Aorta (tissue), 5 donors: ENCODE measurements at places on chromosomes 7 and 10.

- H3K27ac ChIP-seq, result no peak overlapping the region
- peak; percentile 60 for DNase-seq
- H3K4me3 ChIP-seq, result no peak overlapping the region
- no peaks in the 10 kb centered on the region for H3K36me3 ChIP-seq
- no peaks in the 10 kb centered on the region for H3K4me1 ChIP-seq
Observed at GRCh38 chr10:43292755-43293676, 26.2 kb upstream of the RASGEF1A start.

DNA sequence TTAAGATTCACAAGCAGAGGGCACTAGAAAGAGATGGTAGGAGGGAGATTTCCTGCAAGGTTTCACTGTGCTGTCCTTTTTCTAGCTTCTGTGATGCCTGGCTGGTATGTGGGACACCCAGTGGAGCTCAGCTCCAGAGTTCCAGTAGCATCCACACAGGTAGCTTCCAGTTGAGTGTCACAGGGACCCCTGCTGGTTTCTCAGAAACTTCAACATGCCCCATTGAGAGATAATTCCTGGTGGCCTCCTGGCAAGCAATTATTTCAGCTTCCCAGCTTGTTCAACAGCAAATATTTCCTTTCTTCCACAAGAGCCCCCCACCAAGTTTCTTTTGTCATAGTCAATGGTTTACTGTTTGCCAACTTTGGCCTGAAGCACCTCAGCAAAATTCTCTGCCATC lies 858.7 kb downstream of the REEP3 start:
- H3K4me1 ChIP-seq, result no peaks in the 10 kb centered on the region
- H3K27me3 ChIP-seq, result no peaks in the 10 kb centered on the region
- DNase-seq, result no peak

GRCh38 chr7:100483722-100484672 lies at the start of gene NYAP1:
TSS of gene NYAP1 (plus strand) at chr7:100483927. CDS start at chr7:100485312, 1,385 bp downstream.
- peak within 1 kb of the TSS; percentile 73 for H3K4me3 ChIP-seq
- no peak within 1 kb of the TSS for H3K27ac ChIP-seq
- no peaks in the 10 kb centered on the region for H3K4me1 ChIP-seq
- no peaks in the 10 kb centered on the region for H3K27me3 ChIP-seq
- no peaks in the 10 kb centered on the region for H3K36me3 ChIP-seq
- peak; percentile 82 for DNase-seq

GRCh38 chr10:116316503-116316902 lies 7.7 kb upstream of the CCDC172 start:
- H3K4me3 ChIP-seq, result no peak overlapping the region
- H3K4me1 ChIP-seq, result no peaks in the 10 kb centered on the region
- H3K27me3 ChIP-seq, result no peaks in the 10 kb centered on the region

DNA sequence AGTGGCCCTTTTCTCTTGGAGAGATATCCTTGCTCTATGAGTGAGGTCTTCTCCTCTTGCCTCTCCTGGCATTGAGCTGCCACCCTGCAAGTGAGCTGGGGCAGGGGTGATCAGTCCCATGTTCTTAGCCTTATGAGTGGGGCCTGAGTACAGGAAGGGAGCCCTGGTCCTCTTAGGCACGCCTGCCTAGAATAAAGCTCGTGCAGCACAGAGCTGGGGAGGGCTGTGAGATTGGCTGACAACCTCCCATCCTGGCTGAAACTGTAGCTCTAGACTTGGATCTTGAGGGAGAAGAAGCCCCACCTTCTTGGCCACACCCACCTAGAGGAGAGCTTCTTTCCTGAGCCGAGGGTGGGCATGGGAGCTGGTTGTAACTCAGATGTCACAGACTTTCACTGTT lies 305.0 kb upstream of the ZNF32 start:
- H3K27ac ChIP-seq, result no peak overlapping the region
- H3K4me3 ChIP-seq, result no peak overlapping the region
- no peaks in the 10 kb centered on the region for H3K27me3 ChIP-seq
- H3K36me3 ChIP-seq, result no peaks in the 10 kb centered on the region

DNA sequence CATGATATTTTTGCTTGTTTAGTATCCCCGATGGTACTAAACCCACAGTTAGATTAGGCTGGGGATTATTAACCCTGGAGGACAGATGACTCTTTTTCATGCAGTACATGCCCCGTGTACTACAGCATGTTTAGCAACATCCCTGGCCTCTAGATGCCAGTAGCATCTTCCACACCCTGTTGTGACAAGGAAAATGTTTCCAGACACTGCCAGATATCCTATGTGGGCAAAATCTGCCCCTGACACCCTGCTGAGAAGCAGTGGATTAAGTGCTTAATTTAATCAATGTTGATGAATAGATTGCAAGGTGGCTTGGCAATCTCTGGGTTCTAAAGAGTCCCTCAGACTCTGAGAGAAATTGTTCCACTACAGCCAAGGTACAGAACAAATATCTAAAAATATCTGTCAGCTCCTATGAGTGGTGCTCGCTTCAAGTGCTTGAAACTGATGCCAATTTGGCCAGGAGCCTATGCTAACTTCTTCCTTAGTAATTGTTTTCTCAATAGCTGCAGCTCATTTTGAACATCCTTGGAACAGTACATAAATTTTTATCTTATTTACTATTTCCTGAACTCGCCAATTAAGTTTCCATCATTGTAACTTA lies 247.0 kb downstream of the SORCS1 start:
- no peak for DNase-seq
- H3K27me3 ChIP-seq, result no peaks in the 10 kb centered on the region
- no peaks in the 10 kb centered on the region for H3K4me1 ChIP-seq
- no peak overlapping the region for H3K4me3 ChIP-seq
- H3K36me3 ChIP-seq, result no peaks in the 10 kb centered on the region
- no peak overlapping the region for H3K27ac ChIP-seq

- H3K4me1 ChIP-seq, result no peaks in the 10 kb centered on the region
- no peak overlapping the region for H3K4me3 ChIP-seq
- no peaks in the 10 kb centered on the region for H3K27me3 ChIP-seq
- H3K36me3 ChIP-seq, result no peaks in the 10 kb centered on the region
- DNase-seq, result no peak
- no peak overlapping the region for H3K27ac ChIP-seq
Observed at GRCh38 chr10:125859128-125859817, 21.8 kb downstream of the DHX32 start.

- no peak overlapping the region for H3K27ac ChIP-seq
- no peaks in the 10 kb centered on the region for H3K27me3 ChIP-seq
- DNase-seq, result no peak
- H3K4me1 ChIP-seq, result no peaks in the 10 kb centered on the region
Observed at GRCh38 chr10:123573236-123574108, 92.7 kb upstream of the GPR26 start.

DNA sequence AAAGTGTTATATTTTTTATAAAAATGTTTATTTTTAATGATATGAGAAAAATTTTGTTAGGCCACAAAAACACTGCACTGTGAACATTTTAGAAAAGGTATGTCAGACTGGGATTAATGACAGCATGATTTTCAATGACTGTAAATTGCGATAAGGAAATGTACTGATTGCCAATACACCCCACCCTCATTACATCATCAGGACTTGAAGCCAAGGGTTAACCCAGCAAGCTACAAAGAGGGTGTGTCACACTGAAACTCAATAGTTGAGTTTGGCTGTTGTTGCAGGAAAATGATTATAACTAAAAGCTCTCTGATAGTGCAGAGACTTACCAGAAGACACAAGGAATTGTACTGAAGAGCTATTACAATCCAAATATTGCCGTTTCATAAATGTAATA lies 64.8 kb upstream of the CAPZA2 start:
- peaks cover 4% of the 10 kb centered on the region for H3K36me3 ChIP-seq
- peaks cover under 1% of the 10 kb centered on the region for H3K4me1 ChIP-seq
- H3K27ac ChIP-seq, result no peak overlapping the region
- no peak overlapping the region for H3K4me3 ChIP-seq

- no peak for DNase-seq
- no peak overlapping the region for H3K27ac ChIP-seq
- H3K27me3 ChIP-seq, result no peaks in the 10 kb centered on the region
- H3K4me1 ChIP-seq, result no peaks in the 10 kb centered on the region
- H3K36me3 ChIP-seq, result no peaks in the 10 kb centered on the region
- no peak overlapping the region for H3K4me3 ChIP-seq
Observed at GRCh38 chr7:21300692-21301091, 127.2 kb upstream of the SP4 start.

GRCh38 chr10:127774766-127775559 lies 38.0 kb downstream of the FOXI2 start:
- no peak for DNase-seq
- no peaks in the 10 kb centered on the region for H3K4me1 ChIP-seq
- no peaks in the 10 kb centered on the region for H3K36me3 ChIP-seq
- no peaks in the 10 kb centered on the region for H3K27me3 ChIP-seq
- no peak overlapping the region for H3K4me3 ChIP-seq

DNA sequence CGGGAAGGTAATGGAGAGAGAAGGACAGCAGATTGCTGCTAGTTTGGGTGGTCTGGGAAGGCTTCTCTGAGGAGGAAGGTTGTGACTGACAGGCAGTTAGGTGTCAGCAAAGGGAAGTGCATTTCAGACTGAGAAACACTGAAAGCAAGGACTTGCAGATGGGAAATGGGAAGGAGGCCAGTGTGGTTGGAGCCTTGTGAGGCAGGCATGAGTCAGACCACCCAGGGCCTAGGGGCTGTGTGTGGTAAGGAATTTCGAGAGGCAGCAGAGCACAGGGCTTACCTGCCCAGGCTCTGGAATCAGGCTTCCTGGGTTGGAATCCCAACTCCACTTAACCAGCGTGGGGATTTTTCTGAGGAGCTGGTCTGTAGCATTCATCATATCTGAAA lies 53.5 kb downstream of the NRF1 start:
- no peak overlapping the region for H3K4me3 ChIP-seq
- no peaks in the 10 kb centered on the region for H3K4me1 ChIP-seq
- H3K36me3 ChIP-seq, result no peaks in the 10 kb centered on the region
- H3K27me3 ChIP-seq, result no peaks in the 10 kb centered on the region

GRCh38 chr7:100975371-100975821 lies 6.0 kb downstream of the MUC12 start:
- no peak overlapping the region for H3K4me3 ChIP-seq
- H3K27me3 ChIP-seq, result no peaks in the 10 kb centered on the region
- H3K4me1 ChIP-seq, result no peaks in the 10 kb centered on the region
- no peak for DNase-seq
- H3K27ac ChIP-seq, result no peak overlapping the region

- H3K27me3 ChIP-seq, result no peaks in the 10 kb centered on the region
- no peak overlapping the region for H3K27ac ChIP-seq
Observed at GRCh38 chr10:58480321-58480720, 32.4 kb upstream of the BICC1 start.

- DNase-seq, result no peak
- H3K27me3 ChIP-seq, result no peaks in the 10 kb centered on the region
- no peak overlapping the region for H3K27ac ChIP-seq
- H3K4me3 ChIP-seq, result no peak overlapping the region
- peaks cover 2% of the 10 kb centered on the region for H3K4me1 ChIP-seq
Observed at GRCh38 chr10:71158902-71159301, 53.5 kb upstream of the UNC5B start.

- H3K27me3 ChIP-seq, result no peaks in the 10 kb centered on the region
- no peak for DNase-seq
- H3K4me3 ChIP-seq, result no peak overlapping the region
- H3K36me3 ChIP-seq, result no peaks in the 10 kb centered on the region
Observed at GRCh38 chr10:31982111-31982510, 53.5 kb upstream of the ARHGAP12 start.

- H3K36me3 ChIP-seq, result no peaks in the 10 kb centered on the region
- no peaks in the 10 kb centered on the region for H3K27me3 ChIP-seq
- DNase-seq, result peak; percentile 32
- no peak overlapping the region for H3K4me3 ChIP-seq
- H3K27ac ChIP-seq, result no peak overlapping the region
Observed at GRCh38 chr7:158384746-158385145, 202.9 kb downstream of the PTPRN2 start.

GRCh38 chr10:98694883-98695282 lies 248.1 kb upstream of the HPS1 start:
- H3K4me1 ChIP-seq, result no peaks in the 10 kb centered on the region
- H3K36me3 ChIP-seq, result no peaks in the 10 kb centered on the region
- no peak overlapping the region for H3K27ac ChIP-seq
- DNase-seq, result no peak
- no peaks in the 10 kb centered on the region for H3K27me3 ChIP-seq
- H3K4me3 ChIP-seq, result no peak overlapping the region

DNA sequence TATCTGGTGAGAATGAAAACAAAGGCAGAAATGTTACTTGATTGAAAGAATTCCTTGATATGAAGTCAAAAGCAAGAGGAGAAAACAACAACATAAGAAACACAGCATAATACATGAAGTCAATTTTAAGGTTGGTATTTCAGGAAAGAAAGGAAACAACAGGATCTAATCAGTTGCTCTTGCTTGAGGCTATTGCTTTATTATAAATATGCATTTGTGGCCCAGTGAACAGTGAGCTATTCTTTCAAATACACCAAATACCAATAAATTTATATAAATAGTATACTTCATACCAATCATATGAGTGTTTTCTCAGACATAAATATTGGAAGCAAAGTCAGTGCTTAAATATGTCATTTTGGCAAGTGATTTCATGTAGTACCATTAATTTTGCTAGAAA lies 806.6 kb downstream of the NXPH1 start:
- no peak for DNase-seq
- H3K4me3 ChIP-seq, result no peak overlapping the region
- no peaks in the 10 kb centered on the region for H3K27me3 ChIP-seq
